Activated naive CD8-positive, alpha-beta T cell treated with anti-CD3 and anti-CD28 coated beads, Interleukin-2, amount 50 U/mL, for 16 hours (primary cell): ENCODE measurements at places on chromosomes 16 and 17.
A peak's percentile ranks its signal among the peaks of the same experiment; 100 is the strongest.

DNA sequence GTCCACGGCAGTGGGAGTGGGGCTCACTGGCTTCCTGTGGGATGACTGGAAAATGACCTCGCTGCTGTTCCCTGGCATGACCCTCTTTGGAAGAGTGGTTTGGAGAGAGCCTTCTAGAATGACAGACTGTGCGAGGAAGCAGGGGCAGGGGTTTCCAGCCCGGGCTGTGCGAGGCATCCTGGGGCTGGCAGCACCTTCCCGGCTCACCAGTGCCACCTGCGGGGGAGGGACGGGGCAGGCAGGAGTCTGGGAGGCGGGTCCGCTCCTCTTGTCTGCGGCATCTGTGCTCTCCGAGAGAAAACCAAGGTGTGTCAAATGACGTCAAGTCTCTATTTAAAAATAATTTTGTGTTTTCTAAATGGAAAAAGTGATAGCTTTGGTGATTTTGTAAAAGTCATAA is 7.8 kb upstream of the RNF213 start:
- DNase-seq: peak; percentile 74

GRCh38 chr16:10685709-10686108 is 9.0 kb downstream of the TEKT5 start:
- no peak for DNase-seq

GRCh38 chr17:28366605-28367004 is 1.6 kb upstream of the SEBOX start:
- DNase-seq: no peak

DNA sequence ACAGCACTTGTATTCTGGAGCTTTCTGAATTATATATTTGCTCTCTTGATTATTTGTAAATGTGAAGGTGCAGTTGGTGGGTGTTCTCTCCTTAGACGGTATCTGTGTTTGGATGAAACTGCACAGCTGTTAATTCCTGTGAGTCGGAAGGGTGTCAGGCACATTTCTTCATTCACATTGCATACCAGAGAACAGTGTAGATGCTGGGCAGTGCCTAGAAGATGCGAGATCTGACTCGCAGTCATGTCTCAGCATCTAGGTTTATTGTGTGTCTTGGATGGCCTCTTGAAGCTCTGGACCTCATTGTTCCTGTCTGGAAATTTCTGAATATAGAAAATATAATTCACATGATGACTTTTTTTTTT is 61.2 kb downstream of the CLEC16A start:
- no peak for DNase-seq

DNA sequence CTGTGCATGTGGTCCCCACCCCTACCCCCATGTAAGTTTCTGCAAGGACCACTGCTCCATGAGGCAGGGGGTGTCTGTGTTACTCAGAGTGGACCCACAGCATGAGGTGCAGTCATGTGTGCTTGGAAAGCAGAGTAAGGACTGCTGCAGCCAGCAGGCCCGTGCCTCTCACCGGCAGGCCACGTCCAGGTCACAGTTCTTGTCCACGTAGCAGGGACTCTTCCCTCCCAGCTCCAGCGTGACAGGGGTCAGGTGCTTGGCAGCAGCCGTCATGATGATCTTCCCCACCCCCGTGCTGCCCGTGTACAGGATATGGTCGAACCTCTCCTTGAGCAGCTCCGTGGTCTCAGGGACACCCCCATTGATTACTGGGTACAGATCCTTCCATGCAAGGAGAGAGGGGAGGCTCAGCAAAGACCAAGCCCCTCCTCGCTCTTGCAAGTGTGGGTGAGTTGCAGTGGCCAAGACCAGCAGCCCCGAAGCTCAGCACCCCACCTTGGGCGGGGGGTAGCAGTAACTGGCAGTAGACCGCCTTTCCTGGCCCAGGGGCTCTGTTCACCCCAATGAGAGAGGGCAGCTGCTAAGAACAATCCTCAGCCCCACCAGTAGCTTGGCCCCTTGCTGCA is 6.2 kb downstream of the ALDH3A1 start:
- no peak for DNase-seq

GRCh38 chr17:9839433-9839832 is 13.7 kb downstream of the GLP2R start:
- DNase-seq: no peak

DNA sequence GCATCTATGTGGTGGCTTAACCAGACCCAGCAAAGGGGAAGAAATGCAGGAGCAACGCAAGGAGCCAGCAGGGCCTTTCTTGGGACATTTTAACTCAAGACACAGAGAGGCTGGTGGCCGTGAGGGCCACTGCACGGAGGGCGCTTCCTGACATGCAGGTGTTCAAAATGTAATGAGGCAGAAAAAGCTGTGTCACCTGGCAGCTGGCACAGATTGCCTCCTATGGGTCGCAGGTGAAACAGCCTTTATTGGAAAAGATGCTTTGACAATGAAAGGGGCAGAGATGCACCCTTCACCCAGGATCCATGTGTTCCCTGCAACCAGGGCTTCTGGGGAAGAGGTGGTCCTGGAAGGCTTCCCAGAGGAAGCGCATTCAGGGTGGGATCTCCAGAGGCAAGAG is 219.3 kb downstream of the XYLT1 start:
- no peak for DNase-seq

- DNase-seq: no peak
Measured at GRCh38 chr17:41614098-41614497, 1.5 kb upstream of the KRT16 start.

DNA sequence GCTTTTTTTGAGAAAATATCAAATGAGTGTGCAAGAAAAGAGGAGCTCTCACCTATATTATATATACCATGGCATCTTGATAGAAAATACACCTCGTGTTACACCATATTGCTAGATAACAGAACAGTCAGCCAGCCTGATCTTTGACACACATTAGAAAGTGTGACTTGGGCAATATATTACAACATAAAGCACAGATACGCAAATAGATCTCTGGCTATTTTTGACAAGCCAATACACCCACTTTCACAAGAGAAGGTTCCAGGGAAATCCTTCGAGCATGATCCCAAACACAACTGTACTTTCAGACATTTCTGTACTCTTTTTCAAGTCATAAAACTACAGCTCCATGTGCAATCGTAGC is 9.4 kb downstream of the GGA2 start:
- DNase-seq: no peak

- DNase-seq: no peak
Measured at GRCh38 chr17:73637866-73638265, 6.4 kb downstream of the SDK2 start.

DNA sequence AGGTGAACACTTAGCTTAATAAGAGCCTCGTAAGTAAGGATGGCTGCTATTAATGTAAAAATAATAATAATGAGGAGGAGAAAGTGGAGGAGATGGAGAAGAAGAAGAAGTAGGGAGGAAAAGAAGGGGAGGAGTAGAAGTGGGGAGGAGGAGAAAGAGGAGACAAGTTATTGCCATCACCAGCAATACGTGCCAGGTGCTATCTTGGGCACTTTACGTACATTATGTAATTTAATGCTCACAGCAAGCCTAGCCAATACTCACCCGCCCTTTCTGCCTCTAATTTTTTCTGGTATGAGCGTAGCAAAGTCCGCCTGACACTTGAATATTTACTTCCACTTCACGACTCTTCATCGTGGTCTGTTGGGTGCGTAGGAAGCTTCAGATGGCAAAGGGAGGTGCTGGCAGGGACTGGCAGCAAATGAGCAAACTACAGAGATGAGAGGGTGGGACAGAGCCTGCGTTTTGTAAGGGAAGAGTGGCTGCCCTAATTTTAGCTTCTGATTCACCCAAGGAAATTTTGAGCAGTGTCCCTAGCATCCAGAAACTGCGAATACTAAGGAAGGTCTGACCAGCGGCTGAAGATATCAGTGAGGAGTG is 42.1 kb upstream of the CDH13 start:
- DNase-seq: no peak

DNA sequence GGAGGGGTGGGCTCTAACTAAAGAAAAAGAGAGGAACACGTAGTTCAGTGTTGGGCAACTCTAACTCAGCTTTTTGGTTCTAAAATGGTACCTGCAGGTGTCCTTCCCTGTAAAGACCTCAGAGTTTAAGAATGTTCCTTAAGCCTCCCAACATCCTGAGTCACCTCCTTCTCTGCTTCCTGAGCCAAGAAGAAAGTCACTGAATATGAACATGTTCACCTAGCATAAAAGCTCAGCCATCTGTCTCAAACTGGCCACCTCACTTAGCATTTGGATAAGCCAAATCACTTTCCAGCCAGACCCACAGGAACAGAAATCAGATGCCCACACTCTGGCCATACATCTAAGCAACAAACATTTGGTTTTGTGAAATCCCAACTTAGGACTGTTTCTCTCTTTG is 3.7 kb downstream of the TMEM98 start:
- DNase-seq: no peak

GRCh38 chr17:59154292-59154720 is 680 bp downstream of the SKA2 start:
- DNase-seq: no peak

- no peak for DNase-seq
Measured at GRCh38 chr16:57562066-57562465, 19.6 kb downstream of the ADGRG5 start.

DNA sequence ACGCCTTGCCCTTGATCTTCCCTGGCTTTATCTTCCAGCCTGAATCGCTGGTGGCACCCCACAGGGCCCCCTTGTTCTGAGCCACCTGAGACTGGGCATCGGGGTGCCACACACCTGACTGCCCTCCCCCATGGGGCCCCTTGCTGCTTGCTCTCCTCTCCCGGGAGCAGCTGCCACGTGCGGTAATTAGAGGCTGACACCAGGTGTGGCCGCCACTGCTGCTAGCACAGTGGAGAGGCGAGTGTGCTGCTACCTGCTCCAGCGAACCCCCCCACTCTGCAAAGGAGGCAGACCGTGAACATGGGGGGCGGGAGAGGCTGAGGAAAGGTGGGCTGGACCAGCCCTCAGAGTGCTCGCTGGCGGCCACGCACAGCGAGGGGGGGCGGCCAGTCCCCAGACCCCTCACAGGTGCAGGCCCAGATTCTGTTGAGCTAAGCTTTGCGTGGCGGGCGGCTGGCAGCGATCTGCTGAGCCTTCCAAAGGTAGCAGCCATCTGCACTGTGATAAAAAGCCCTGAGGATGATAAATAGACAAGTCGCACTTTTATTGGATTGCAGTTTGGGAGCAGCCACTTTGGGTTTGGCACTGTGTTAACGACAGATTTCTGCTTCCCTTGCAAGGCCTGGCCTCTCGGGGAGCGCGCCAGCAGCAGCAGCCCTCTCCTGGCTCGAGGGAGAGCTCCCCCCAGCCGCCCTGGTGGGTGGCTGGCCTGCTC is 167.9 kb upstream of the GSE1 start:
- DNase-seq: no peak

DNA sequence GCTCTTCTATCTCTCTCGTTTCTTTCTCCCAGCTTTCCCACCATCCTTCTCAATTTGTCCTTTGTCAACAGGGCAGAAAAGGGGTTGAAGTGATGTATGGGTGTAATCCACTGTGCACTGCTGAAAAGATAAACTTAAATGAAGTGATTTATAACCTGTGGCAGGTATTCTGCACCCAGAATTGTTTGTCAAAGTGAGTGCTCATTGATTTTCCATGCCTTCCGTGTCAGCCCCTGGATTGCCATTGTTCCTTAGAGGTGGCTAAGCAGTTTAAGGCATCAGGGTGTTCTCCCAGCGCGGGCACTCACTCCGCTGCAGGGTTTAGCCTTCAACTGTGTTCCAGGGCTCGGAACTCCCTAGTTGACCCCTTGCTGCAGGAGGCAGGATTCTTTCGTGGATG is 82.9 kb downstream of the PITPNC1 start:
- no peak for DNase-seq

GRCh38 chr16:74455213-74455612 is 33.9 kb upstream of the CLEC18B start:
- DNase-seq: no peak

GRCh38 chr17:38317081-38317480 is 20.1 kb downstream of the MRPL45 start:
- DNase-seq: no peak

- peak; percentile 84 for DNase-seq
Measured at GRCh38 chr17:5584383-5585286, at the start of gene NLRP1. Gene NLRP1 (minus strand): TSS chr17:5584509. CDS start chr17:5583957, 552 bp downstream.

GRCh38 chr16:57952909-57953308 is 18.0 kb downstream of the CNGB1 start:
- no peak for DNase-seq

DNA sequence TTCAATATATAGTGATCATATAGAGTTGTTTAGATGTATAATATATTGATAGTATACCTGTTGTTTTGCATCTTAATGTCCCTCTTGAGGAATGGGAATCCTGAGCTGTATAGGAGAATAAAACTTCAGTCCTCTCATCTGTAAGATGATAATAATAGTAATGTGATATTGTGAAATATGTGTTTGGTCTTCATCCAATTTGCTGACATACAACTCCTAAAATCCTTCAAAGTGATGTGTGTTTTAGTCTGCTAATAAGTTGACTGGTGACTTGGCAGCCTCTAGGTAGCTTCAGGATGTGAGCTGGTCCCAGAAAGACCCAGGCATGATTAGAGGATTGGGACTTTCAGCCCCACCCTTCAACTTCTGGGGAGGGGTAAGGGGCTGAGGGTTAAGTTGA is 22.8 kb upstream of the NFAT5 start:
- no peak for DNase-seq

DNA sequence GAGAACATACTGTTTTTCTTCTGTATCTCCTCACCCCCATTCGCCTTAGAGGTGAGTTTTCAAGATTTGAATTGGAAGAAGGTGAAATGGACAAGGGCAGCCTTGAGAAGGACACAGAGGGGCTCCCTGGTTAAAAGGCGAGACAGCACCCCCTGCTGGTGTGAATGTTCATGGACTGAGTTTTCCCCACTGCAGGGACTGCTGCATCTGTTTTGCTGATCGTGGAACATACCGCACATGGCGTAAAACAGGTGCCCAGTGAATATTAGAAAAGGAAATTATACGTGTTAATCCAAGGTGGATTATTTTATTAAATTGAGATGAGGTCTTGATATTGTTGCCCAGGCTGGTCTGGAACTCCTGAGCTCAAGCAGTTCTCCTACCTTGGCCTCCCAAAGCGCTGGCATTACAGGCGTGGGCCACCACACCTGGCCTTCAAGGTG is 54.5 kb downstream of the NDE1 start:
- DNase-seq: peak; percentile 41

GRCh38 chr16:23499801-23500200 is 10.5 kb downstream of the GGA2 start:
- DNase-seq: no peak

DNA sequence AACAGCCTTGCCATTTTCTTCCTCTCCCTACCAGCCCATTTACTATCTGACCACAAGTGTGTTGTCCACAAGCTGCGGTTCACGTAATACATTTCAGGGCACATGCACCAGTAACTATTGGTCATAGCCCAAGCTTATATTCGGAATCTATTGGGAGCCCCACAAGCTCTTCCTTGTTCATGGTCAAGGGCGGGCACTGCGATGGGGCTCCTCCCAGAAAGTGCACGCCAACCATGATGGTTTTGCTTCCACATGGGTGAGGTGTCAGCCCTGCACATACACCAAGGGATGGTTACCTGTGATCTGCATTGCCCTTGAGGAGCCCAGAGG is 12.1 kb downstream of the THRA start:
- DNase-seq: no peak

GRCh38 chr16:51149721-51150164 is 1.3 kb downstream of the SALL1 start:
- DNase-seq: no peak

GRCh38 chr16:80317599-80318037 is 223.2 kb upstream of the DYNLRB2 start:
- DNase-seq: no peak

GRCh38 chr17:75910699-75911098 is 6.0 kb upstream of the MRPL38 start:
- no peak for DNase-seq
